ENCODE measurements at places on chromosomes 4 and X.

DNA sequence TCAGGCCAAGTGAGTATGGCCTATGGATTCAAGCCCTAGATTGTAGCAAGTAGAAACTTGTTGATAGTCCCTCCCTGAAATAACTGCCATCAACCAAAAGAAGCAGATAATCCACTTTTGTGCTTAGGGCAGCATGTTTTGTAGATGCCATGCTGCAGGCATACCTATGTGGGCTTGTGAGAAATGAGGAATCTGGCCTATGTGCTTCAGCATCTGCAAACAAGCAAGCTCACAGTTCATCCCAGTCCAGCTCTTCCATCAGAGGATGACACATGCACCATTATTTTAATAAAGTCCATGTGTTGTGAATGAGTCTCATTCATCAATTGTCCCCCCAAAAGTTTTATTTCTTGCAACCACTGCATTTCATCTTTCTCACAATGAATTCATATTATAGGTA, 421.9 kb upstream of the DIPK2B start:
- DNase-seq = no peak

GRCh38 chrX:94743478-94743877, 1069.5 kb downstream of the FAM133A start:
- DNase-seq = no peak

DNA sequence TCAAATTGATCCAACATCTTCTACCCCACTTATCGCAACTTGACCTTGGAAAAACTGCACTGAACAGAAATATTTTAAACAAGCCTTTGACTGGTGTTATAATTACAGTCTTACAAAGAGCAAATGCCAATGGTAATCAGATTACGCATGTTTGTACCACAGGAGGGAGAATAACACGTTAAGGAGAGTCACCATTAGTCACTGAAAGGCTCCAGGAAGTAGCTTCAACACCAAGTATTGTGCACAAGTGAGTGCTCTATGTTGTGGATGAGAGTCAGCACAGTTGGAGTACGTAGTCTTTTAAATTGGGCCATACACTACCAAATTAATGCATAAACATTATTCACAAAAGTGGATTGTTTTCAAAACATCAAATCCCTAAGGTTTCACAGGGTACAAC, 1081.5 kb upstream of the TENM3 start:
- DNase-seq = no peak

DNA sequence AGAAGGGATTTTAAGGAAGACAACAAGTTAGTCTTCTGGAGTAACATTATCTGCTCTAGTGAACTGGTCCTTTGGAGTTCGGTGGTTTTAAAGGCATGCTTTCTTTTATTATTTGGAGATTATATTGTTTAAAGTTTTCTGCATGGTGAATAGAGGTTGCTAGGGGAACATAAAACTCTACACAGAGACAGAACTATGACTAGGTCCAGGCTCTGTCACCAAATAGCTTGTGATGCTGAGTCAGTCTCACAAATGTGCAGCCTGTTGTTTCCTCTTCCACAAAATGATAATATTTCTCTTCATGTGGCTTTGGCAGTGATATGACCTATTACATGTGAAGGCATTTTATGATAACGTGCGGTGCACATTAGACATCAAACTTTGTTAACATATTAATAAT, 132.6 kb downstream of the PACRGL start:
- no peak for DNase-seq

DNA sequence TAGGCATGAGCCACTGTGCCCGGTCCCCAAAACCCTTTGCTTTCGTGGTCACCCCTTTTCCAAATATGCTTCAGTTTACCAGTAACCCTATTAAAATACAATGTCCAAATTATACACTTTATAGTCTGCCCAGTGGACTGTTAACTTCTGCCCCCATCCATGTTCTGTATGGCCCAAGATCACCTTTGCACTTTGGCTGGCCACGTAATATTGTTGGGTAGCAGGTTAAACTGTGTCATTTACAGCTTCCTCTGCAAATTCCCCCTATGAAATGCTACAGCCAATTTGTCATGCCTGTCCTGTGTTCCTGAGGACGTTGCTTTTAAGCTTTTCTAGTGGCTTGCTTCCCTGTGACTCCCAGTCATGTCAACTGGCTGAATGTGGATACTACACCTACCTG, 101.1 kb upstream of the IL13RA1 start:
- no peak for DNase-seq

- no peak for DNase-seq
Observed at GRCh38 chr4:59381591-59381990, 1818.5 kb upstream of the ADGRL3 start.

GRCh38 chr4:168919706-168920324, 90.2 kb downstream of the CBR4 start:
- no peak for DNase-seq

DNA sequence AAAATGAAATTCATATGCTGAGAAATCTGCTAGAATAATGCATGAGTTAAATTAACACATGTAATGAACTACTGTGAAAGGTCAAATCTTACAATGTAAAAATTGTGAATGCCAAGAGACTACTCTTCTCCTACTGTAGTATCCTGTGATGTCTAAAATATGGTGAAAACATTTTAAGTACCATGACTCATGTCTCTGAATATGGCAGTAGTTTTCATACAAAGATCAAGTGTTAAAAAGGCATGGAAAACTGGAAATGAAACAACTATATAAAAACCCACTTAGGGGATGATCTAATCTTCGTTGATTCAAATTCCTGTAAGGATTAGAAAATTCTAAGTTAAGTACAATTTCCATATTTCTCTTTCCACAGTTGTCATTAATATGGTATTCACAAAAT, 221.3 kb downstream of the PPP3CA start:
- DNase-seq = no peak

GRCh38 chr4:8428288-8429097, 12.0 kb downstream of the ACOX3 start:
- peak; percentile 96 for DNase-seq

GRCh38 chrX:29065477-29065876, 478.2 kb downstream of the IL1RAPL1 start:
- no peak for DNase-seq

DNA sequence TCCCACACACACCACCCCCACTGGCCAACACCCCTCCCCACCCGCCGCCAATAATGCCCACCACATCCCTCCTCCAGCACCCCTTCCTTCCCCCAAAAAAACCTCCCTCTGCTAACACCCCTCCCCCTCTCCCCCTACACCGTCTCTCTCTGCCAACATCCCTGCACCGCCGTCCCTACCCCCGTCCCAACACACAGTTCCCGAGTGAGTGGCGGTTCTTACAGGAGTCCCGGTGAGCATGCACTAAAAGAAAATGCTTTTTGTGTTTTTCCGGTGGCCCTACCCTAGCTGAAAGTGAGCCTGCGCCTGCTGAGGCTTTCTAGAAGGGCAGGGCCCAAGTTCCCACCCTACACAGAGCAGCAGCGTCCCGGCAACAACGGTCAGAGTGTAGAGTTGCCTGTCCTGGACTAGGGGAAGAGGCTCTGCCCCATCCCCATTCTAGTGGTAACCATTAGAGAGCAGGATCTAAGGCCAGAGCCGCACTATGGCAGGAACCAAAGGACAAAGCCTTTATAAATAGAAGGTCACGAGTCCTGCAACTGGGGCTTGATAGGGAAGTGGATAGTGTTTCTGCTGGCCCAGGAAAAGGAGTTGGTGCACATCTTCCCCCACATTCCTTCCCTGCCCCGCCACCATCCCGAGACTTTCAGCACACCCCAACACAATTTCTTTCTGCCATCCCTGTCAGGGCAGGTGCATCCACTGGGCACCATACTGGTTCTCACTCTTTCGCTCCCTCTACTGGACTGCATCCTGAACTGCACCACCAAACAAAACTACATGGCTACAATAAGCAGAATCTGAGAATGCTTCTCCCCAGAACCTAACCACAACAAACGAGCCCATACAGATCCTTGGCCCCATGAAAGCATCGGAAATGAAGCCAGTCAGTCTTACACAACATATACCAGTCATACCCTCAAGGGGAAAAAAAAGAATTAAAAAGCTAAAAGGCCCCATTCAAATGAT, 78.1 kb upstream of the PAGE3 start:
- no peak for DNase-seq

DNA sequence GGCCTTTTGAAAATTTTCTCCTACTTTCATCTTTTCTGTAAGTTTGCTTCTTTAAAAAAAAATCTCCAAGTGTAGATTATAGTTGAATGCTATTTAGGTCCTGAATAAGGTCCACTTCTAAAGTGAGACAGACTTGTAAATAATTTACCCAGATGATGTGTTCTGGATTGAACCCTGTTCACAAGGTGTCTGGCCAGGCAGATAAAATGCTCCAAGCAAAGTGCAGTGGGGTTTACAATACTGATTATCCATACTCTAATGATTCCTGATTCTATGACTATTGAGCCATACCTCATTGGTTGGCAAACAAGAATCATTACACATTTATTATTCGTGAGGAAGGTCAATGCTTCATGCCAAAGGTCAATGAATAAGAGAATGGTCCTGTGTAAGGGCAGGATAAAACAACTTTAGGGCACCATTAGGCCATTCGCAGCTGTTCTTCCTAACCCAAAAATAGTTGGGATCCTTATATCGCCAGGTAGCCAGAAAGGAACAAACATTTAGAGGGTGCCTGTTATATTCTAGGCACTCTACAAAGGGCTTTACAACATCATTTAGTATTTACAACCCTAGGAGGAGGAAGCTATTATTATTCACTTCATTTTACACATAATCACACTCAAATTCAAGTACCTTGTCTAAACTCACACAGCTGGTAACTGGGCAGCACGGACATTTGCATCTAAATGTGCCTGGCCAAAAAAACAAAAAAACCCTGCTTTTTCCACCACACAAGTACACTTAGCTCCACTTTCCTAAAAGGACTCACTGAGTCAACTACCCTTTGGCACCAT, 18.6 kb upstream of the SAT1 start:
- no peak for DNase-seq

Data from stimulated activated CD8-positive, alpha-beta memory T cell treated with anti-CD3 and anti-CD28 coated beads, Interleukin-15, amount 100 ng/mL, for 24 hours (primary cell).